HS-27A (cell line): ENCODE measurements at places on chromosomes 13 and 19.

GRCh38 chr19:43674183-43674582 lies 4.2 kb upstream of the PLAUR start:
- no peak for DNase-seq

- no peak for DNase-seq
Observed at GRCh38 chr19:39080431-39080830, 3.7 kb upstream of the ACP7 start.

DNA sequence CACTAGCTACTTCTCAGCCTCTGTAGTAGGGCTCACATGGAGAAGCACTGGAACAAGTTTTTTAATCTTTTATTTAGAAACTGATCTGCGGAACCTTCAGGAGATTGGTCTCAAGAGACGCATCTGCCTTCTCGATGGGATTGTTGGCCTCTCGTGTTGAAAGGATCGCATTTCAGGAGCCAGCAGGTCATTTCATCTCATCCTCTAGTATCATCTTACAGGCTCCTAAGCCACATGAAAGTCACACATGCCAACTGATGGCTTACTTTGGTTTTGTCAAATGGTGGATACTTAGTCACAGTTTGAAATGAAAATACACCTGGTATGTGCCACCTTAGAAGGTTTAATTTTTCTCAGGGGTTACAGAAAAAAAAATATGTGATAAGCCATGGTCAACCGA lies 1703.6 kb downstream of the EFNB2 start:
- DNase-seq, result no peak

DNA sequence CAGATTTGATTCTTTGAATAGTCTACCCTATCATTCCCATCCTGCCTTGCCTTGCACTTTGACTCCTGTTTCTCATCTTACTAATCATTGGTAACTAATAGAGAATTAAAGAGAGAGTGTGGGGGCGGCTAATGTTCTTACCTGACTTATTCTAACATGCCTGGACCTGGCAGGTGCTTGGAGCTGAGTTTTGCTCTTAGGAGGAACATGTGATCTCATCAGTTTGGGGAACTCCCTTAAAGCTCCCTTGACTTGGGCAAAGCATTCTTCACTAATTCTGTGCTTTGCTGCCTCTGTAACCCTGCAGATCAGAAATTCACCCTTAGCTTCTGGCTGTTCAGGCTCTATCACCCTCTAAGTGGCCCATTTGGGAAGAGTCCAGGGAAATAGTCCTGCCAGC lies 861.1 kb downstream of the GPC5 start:
- DNase-seq, result no peak
